Stimulated activated CD4-positive, alpha-beta T cell treated with anti-CD3 and anti-CD28 coated beads, Interleukin-1b, Interleukin-23, amount 100 ng/mL, for 1 hour (primary cell): ENCODE measurements at places on chromosomes 5 and 9.

DNA sequence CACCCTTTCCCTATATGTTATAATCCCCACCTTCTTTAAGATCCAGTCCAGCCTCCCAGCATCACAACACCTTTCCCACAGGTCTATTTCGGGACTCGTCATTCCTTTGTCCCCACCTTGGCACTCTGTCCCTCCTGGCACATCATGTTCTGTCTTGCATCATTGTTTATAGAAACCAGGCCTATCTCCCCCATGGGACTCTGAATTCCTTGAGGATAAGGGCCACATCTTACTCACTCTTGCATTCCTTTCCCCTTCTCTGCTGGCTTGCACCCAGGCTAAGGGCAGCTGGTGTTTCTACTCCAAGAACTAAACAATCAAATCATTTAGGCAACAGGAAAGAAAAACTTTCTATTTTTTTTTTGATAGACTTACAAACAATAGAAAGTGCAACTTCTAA lies 205.7 kb downstream of the AGTPBP1 start:
- DNase-seq: no peak

DNA sequence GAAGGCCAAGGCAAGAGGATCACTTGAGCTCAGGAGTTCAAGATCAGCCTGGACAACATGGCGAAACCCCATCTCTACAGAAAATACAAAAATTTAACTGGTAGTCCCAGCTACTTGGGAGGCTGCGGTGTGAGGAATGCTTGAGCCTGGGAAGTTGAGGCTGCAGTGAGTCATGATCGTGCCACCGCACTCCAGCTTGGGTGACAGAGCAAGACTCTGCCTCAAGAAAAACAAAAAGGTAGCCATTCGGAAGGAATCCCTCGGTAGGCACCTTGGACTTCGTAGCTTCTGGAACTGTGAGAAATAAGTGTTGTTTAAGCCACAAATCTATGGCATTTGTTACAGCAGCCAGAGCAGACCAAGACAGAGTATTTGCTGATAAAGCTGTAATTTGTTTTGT lies 174.2 kb downstream of the DCP2 start:
- no peak for DNase-seq

DNA sequence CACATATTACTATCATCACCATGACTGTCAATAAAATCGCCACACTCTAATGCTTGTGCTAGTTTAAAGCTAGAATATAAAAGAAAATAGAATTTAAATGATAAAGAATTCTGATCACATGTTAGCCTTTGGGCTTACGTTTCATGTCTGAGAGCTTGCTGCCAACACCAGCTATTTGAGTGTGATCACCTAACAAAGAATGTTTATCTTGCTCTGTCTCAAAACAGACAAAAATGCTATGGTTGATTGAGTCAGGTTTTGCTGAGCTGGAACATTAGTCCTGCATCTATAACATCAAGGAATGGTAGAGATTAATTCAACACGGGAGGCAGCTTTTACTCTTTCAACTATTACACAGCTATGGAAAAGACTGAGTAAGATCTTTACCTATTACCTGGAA lies 50.7 kb downstream of the MSX2 start:
- no peak for DNase-seq

GRCh38 chr9:96554326-96554725 lies 65.3 kb downstream of the CDC14B start:
- no peak for DNase-seq

DNA sequence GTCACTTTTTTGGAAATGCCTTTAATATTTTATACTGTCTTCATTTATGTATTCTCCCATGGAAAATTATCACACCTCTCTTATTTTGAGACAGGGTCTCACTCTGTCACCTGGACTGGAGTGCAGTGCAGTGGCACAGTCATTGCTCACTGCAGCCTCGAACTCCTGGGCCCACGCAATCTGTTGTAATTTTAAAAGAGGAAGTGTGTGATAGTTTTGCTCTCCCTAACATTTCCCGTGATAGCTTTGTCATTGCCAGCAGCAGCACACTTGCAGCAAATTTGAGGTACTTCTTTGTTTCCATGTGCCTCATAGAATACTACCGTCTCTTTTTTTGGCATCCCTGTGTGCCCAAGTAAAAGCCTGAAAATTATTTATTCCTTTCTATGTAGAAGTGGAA lies 103.5 kb downstream of the RNF180 start:
- DNase-seq: no peak

DNA sequence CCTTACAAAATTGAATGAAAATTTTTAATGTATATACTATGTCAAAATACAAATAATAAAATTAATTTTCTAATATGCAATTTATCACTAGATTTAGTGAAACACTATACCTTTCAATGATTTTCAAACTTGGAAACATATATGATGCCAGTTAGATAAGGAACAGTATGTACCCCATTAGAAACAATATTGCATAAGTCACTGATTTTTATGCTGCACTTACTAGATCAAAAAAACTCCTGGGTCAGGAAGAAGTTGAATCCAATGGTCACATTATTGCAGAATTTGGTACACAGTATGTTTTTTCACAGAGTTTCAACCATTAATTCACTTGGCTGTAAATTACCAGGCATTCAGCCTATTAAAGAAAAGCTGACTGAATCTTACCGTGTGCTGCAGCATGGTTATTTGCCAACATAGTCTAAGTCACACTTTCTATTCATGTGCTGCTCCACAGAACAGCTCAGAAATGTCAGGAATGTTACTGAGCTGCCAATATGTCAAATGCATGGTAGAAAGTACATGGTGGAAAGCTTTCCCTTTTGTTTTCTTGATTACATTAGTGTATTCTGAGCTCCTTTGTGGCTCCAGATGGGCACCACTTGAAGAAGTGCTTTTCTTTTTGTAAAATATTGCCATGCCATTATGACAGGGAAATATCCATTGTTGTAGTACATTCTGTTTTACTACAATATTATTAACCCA lies 9.9 kb upstream of the PRR16 start:
- no peak for DNase-seq

DNA sequence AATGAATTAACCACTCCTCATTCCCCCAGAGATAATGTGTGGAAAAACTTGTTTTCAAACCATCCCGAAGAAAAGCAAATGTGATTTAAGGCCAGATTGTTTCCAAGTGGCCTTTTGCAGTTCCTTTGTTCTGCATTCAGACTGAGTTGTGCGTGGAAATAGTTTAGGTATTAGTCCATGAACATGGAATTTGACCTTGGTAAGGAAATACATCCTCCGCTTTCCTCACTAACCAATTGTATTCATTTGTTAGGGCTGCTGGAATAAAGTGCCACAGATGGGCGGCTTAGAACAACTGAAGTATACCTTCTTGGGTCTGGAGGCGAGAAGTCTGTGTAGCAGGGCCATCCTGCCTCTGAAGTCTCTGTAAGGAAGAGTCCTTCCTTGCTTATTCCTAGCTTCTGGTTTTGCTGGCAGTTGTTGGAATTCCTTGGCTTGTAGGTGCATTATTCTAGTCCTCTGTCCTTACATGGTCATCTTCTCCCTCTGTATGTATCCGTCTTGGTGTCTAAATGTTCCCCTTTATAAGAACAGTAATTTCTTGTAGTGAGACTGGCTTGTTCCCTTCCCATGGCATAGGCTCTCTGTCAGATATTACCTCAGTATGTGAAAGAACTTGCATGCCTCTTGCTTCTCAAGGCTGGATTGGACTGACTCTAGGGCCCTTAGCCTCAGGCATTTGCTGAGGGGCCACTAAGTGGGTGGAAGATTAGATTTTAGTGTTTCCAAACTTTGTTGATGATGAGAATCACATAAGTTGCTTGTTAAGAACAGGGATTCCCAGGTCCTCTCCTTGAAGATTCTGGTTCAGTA lies 53.9 kb downstream of the RAI14 start:
- no peak for DNase-seq
